NCI-H510A treated with DMSO at 0.1 percent for 48 hours (cell line): ENCODE measurements at places on chromosomes 7 and 10.

- peak; percentile 85 for DNase-seq
Observed at GRCh38 chr7:13920053-13920697, 69.3 kb downstream of the ETV1 start.

DNA sequence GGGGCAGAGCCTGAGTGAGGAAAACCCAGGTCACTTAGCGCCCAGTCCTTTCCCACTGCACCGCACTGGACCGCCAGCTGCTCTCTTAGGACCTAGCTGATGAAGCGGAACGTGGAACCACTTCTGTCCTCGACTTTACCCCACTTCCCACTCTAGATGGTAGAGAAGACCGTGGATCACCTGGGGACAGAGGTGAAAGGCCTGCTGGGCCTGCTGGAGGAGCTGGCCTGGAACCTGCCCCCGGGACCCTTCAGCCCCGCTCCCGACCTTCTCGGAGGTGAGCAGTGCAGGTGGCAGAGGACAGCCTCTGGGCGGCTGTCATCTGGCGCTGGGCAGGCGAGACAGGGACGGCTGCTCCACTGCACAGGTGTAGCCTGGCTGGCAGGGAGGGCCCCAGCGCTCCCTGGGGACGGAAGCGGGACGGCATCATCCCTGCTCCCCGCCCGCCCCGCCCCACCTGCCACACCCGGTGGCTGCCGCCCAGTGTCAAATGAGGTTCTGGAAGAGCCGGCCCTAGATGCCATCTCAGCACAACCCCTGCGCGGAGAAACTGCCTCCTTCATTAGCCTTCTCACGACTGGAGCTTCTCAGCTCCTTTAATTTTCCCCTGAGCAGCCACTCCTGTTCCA is 11.7 kb downstream of the PLAC9 start:
- DNase-seq = peak; percentile 65

- DNase-seq = no peak
Observed at GRCh38 chr7:34157137-34157536, 251.8 kb downstream of the BMPER start.

- DNase-seq = no peak
Observed at GRCh38 chr7:272108-272615, 17.8 kb upstream of the FOXL3 start.

- no peak for DNase-seq
Observed at GRCh38 chr7:87499494-87499893, 24.0 kb upstream of the ABCB4 start.

- no peak for DNase-seq
Observed at GRCh38 chr10:101672536-101672935, 22.4 kb downstream of the FBXW4 start.

- no peak for DNase-seq
Observed at GRCh38 chr10:128186959-128187787, 61.0 kb upstream of the MKI67 start.

DNA sequence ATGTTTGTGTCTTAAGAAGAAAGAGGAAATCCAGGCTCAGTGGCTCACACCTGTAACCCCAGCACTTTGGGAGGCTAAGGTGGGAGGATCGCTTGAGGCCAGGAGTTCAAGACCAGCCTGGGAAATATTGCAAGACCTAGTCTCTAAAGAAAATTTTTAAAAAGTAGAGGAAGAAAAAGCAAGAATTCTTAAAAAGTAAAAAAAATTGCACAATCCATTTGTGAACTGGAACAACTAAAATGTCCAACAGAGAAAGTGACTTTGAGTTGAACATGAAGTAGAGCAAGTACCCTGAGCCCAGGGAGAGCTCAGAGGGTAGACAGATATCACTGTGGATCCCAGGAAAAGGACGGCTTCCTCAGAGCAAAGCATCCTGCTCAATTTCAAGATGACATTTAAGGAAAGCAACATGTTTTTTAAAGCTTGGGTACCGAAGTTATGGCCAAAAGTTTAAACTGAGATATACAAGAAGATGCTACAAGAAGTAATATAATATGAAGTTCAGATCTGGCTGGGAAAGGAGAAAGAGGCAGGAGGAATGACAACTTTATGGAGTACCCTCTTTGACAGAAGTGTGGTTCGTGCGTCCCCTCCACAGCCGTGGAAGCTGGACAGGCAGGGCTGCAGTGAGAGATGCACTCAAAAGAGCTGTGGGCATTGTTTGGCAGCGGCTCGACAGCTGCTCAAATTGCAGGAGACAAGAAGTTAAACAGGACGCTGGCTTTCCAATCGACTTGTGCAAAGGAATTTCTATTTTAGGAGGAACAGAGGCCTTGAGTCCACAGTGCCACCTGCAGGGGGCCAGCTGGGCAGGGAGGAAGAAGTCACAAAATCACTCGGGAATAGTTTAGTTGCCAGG is 201.3 kb downstream of the JCAD start:
- DNase-seq = no peak

GRCh38 chr7:147547252-147547897 is 1043.2 kb upstream of the C7orf33 start:
- DNase-seq = no peak

- DNase-seq = no peak
Observed at GRCh38 chr7:105831824-105832535, 44.4 kb downstream of the ATXN7L1 start.

- DNase-seq = no peak
Observed at GRCh38 chr10:37707829-37708578, 149.4 kb downstream of the ZNF248 start.

DNA sequence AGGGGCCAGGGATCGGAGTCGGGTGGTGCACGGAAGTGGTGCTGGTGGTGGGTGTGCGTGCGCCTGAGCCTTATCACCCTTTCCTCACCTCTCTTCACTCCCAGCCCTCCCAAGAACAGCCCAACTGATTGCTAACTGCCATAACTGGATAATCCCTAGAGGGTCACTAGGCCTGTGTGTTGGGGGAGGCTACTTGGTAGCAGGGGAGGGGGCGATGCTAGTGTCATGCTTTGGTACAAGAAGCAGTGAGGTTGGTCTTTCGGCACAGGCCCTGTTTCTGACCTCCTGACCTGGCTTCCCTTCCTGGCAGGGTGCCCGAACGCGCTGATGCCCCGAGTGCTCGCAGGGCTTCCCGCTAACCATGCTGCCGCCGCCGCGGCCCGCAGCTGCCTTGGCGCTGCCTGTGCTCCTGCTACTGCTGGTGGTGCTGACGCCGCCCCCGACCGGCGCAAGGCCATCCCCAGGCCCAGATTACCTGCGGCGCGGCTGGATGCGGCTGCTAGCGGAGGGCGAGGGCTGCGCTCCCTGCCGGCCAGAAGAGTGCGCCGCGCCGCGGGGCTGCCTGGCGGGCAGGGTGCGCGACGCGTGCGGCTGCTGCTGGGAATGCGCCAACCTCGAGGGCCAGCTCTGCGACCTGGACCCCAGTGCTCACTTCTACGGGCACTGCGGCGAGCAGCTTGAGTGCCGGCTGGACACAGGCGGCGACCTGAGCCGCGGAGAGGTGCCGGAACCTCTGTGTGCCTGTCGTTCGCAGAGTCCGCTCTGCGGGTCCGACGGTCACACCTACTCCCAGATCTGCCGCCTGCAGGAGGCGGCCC is 652 bp downstream of the KAZALD1 start:
- peak; percentile 79 for DNase-seq

DNA sequence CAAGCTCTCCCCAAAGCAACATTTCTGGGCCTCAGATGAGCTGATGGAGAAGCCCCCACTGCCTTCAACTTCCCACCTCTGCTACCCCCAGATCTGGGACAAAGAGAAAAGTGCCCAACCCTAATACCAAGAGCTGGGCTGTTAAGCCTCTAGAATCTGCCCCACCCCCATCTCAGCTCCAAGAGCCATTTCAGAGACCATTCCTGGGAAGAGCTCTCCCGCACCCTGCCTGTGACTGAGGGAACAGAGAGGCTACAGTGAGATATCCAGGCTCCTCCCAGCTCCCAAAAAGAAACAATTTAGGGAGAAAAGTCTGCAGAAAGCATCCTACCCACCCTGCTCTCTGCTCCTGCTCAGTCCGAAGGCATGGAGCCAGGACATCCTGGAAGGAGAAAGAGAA is 2.5 kb upstream of the KCNH2 start:
- no peak for DNase-seq

GRCh38 chr10:44306762-44307161 is 78.1 kb downstream of the CXCL12 start:
- no peak for DNase-seq

- DNase-seq = no peak
Observed at GRCh38 chr10:132962623-132963429, 20.5 kb upstream of the CFAP46 start.

GRCh38 chr10:16854623-16855022 is 37.4 kb upstream of the RSU1 start:
- DNase-seq = no peak

DNA sequence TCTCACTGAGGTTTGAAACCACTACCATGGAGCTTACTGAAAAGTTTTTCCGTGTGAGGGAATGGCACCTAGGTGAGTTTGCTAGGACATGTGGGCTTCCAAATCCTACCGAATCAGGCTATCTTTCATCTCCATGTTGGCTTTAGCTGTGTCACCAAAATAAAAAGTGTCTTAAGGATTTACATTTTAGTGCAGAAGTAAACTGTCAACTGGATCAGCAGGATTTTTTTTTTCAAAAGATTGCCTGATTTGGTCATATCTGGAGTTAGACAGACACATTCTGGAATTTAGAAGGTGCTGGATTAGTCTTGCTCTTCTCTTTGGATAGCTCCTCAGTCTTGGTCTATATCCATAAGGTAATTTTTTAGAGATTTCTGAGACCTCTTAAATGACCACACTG is 5.5 kb downstream of the ARID5B start:
- no peak for DNase-seq

- no peak for DNase-seq
Observed at GRCh38 chr7:43625453-43625852, 42.5 kb downstream of the STK17A start.

DNA sequence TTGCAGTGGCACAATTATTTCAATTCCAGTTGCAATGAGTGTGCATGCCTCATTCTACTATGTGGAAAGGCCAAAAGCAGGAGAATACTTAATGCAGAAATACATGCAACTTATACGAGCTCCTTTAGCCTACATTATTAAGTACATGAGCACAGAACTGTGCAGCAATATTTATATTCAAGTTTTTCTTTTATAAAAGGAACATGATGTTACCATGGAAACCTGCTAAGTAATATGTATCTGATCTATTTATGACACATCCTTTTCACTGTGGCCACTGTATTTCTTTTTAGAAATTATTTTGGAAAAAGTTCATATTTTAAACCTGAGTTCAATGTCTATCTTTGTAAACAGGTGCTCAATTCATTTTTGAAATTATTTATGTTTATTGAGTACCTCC is 88.9 kb downstream of the ELAPOR2 start:
- DNase-seq = no peak

- no peak for DNase-seq
Observed at GRCh38 chr7:99173787-99174186, 29.9 kb upstream of the SMURF1 start.

DNA sequence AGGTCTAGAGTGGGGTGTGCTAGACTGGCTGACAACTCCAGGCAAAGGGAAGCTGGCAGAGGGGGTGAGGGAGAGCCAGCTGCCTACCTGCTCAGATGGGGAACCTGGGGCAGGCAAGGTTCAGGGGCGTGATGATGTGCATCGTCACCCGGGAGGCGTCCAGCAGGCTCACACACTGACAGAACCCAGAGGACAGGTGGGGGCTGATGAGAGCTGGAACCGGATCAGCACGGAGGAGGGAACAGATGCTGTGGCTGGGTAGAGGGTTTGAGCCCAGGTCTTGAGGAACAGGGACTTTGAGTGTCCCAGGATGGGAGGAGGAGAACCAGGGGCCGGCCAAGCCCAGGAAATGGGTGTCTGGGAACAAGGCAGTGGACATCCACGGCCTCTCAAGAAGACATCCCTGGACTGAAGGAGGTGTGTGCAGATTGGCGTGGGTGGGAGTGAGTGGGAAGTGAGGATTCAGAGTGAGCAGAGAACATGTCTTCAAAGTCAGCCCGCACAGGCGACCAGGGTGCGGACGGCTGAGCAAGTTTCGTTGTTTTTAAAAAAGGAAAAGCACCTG is 3.9 kb downstream of the RASGEF1A start:
- DNase-seq = no peak

GRCh38 chr7:156474241-156474743 is 166.3 kb upstream of the RNF32 start:
- DNase-seq = no peak

- DNase-seq = no peak
Observed at GRCh38 chr10:57955076-57955475, 312.6 kb downstream of the IPMK start.

- DNase-seq = no peak
Observed at GRCh38 chr7:157564517-157565177, 227.8 kb downstream of the DNAJB6 start.

- no peak for DNase-seq
Observed at GRCh38 chr7:142851919-142852318, 3.0 kb upstream of the EPHB6 start.

GRCh38 chr10:132333386-132333785 is 1.4 kb downstream of the LRRC27 start:
- DNase-seq = no peak

- DNase-seq = no peak
Observed at GRCh38 chr10:110013630-110014293, 6.0 kb downstream of the ADD3 start.

DNA sequence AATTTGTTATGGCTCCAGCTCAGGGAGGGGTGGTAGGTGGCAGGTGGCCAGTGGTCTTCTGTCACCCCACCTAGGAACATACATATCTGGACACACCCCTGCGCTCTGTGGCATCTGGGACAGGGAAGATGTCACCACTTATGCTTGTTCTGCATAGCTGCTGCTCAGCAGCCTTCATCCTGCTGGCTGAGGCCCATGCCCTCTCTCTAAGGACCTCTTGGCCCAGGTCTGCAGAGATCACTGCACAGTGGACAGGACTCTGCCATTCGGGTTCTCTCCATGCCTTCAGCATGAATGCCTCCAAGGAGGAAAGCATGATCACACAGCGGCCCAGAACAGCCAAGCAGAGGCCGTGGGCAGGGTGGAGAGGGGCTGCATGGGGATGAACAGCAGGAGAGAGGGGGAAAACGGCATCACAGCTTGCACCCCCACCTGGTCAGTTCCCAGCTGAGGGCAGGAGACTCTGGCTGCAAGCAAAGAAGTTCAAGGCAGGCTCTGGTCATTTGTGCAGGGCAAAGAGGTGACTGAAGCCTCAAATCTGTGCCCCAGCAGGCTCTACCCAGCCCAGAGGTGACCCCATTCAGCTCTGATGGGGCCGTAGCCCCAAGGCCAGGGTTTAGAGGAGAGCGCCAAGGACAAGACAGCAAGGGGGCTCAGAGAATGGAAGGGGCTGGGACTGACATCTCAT is 47.8 kb upstream of the GDF10 start:
- no peak for DNase-seq

- no peak for DNase-seq
Observed at GRCh38 chr10:25125201-25125611, 49.6 kb upstream of the GPR158 start.

DNA sequence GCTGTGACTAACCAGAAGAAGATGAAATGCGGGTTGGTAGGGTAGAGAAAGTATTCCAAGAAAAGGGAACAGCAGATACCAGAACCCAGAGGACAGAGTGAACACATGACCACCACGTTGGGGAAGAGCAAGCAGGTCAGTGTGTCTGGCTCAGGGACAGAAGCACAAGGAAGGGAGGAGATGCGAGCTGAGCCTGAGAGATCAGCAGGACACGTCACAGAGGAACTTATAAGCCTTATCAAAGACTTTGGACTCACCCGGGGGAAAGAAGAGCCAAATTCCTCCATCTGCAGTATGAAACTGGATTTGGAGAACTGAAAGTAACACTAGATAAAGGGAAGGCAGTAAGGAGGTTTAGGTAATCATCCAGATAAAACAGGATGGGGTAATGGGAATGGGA is 232.1 kb upstream of the NPVF start:
- no peak for DNase-seq
